ENCODE measurements at places on chromosomes 4 and X. TPM values are rescaled to one million over a fixed set of nuclear protein-coding genes. Genes with fewer than 3 reads are reported as not detected.

GLRA3 gene
- 0.02 TPM for total RNA-seq

CORIN gene
- total RNA-seq = 1.1 TPM

PABPC4L gene
- total RNA-seq = 14.8 TPM

VSIG4 gene
- total RNA-seq = not detected

CSAG2 gene
- total RNA-seq = not detected

- no peaks in the 10 kb centered on the region for H3K36me3 ChIP-seq
- H3K4me1 ChIP-seq = no peaks in the 10 kb centered on the region
- no peak overlapping the region for H3K27ac ChIP-seq
- H3K4me3 ChIP-seq = no peak overlapping the region
These were observed 977.1 kb downstream of the FAT4 start for GRCh38 chr4:126291886-126292285.

DNA sequence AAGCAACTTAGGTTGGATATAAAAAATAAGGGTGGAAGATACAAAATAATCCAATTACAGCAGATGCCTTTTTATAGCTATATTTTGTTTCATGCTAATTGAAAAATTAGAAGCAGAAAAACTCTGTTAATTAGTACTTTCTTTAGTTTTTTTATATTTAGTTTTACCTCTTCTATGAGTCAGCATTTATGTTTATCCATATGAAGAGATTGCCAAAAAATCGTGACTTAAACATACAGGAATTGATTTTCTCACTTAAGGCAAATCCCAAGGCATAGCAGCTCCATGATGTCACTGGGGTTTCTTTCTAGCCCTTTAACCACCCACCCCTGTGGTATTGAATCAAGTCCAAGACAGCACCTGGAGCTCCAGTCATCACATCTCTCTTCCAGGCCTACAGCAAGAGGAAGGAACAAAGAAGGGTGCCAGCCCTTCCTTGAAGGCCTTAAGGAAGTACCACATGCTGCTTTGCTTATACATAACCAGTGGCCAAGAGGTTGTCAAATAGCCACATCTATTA, 365.8 kb upstream of the TENM3 start:
- no peak overlapping the region for H3K4me3 ChIP-seq
- H3K36me3 ChIP-seq = peaks cover 3% of the 10 kb centered on the region
- no peak overlapping the region for H3K27ac ChIP-seq
- no peak for DNase-seq

- peak overlapping the region; percentile 54 for H3K27ac ChIP-seq
- DNase-seq = no peak
- no peak overlapping the region for H3K4me3 ChIP-seq
- peaks cover 18% of the 10 kb centered on the region for H3K4me1 ChIP-seq
These were observed 20.2 kb downstream of the CNGA2 start for GRCh38 chrX:151754641-151755215.

- no peaks in the 10 kb centered on the region for H3K36me3 ChIP-seq
- no peaks in the 10 kb centered on the region for H3K4me1 ChIP-seq
- no peaks in the 10 kb centered on the region for H3K27me3 ChIP-seq
- DNase-seq = no peak
These were observed 169.4 kb downstream of the GLUD2 start for GRCh38 chrX:121216641-121217374.

DNA sequence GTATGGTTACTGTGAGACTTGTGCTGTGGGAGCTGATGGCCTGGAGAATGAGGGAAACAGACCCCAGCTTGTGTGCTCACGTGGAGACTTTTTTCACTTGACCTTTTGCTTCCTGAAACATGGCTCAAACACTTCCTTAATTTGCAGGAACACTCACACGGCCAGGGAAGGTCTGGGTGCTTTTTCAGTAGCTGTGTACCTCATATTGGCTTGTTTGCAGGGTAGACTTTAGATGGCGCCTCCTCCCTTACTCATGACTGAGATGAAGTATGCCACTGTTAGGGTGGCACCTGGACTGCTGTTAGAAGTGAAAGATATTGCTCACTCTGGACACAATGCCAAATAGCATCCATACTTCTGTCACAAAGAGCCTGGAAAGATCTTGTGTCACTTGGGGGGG, 75.7 kb upstream of the WDR1 start:
- no peaks in the 10 kb centered on the region for H3K36me3 ChIP-seq
- no peaks in the 10 kb centered on the region for H3K4me1 ChIP-seq
- DNase-seq = no peak
- no peak overlapping the region for H3K4me3 ChIP-seq

GRCh38 chr4:38957261-38957815, 74.9 kb downstream of the TMEM156 start:
- DNase-seq = no peak
- no peak overlapping the region for H3K27ac ChIP-seq
- no peaks in the 10 kb centered on the region for H3K4me1 ChIP-seq

- peaks cover 29% of the 10 kb centered on the region for H3K4me1 ChIP-seq
- peaks cover 3% of the 10 kb centered on the region for H3K36me3 ChIP-seq
- no peak for DNase-seq
- no peaks in the 10 kb centered on the region for H3K27me3 ChIP-seq
- H3K27ac ChIP-seq = no peak overlapping the region
These were observed 52.1 kb upstream of the LHFPL1 start for GRCh38 chrX:112731793-112732192.

DNA sequence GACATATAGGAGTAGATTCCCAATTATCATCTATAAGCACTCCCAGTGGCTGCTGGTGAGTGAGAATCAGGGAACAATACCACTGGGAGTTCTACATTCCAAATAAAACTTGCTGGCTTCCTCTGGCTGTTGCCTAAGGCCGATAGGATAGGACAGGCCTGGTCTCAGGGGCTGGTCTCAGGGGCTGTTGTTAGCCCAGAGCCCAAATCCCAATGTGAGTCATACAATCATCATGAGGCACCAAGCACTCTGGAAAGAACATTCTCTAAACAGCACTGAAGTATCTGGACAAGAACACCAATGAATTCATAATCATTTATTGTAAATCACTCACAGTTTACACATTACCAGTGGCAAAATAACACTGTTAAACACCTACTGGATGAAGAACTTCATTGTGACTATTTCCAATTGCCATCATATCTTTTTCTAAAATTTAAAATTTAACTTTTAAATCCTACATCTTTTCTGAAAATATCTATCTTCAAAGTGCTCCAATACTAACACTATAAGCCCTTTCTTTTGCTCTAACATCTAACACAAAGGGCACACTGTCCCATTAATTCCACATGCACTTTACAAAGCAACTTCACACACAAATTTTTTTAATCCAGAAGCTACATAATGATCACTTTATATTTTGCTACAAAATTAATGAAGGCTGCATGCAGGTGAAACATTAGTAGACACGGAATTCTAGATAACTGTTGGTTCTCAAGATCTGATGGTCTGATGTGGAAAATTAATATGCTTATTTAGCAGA, 67.6 kb upstream of the TMEM150C start:
- H3K27ac ChIP-seq = no peak overlapping the region
- peaks cover 14% of the 10 kb centered on the region for H3K36me3 ChIP-seq
- peaks cover 8% of the 10 kb centered on the region for H3K4me1 ChIP-seq
- DNase-seq = no peak
- no peak overlapping the region for H3K4me3 ChIP-seq

GRCh38 chrX:39318506-39319343, 517.5 kb downstream of the MID1IP1 start:
- H3K36me3 ChIP-seq = no peaks in the 10 kb centered on the region
- H3K27me3 ChIP-seq = no peaks in the 10 kb centered on the region
- H3K4me1 ChIP-seq = peaks cover 5% of the 10 kb centered on the region
- DNase-seq = no peak
- H3K27ac ChIP-seq = no peak overlapping the region
- H3K4me3 ChIP-seq = no peak overlapping the region

- no peaks in the 10 kb centered on the region for H3K36me3 ChIP-seq
- no peak overlapping the region for H3K4me3 ChIP-seq
- H3K27ac ChIP-seq = peak overlapping the region; percentile 32
- DNase-seq = no peak
- no peaks in the 10 kb centered on the region for H3K27me3 ChIP-seq
These were observed 7.0 kb upstream of the TENM3 start for GRCh38 chr4:182236186-182236585.

- H3K27ac ChIP-seq = peak overlapping the region; percentile 59
- peaks cover 6% of the 10 kb centered on the region for H3K36me3 ChIP-seq
These were observed 59.4 kb downstream of the POLR2B start for GRCh38 chr4:57037982-57038604.

All from mesothelial cell of epicardium (in vitro differentiated cells).